ENCODE measurements at places on chromosomes 4 and X.

GRCh38 chr4:24190761-24191695 lies 301.2 kb upstream of the PPARGC1A start:
- DNase-seq, result no peak

DNA sequence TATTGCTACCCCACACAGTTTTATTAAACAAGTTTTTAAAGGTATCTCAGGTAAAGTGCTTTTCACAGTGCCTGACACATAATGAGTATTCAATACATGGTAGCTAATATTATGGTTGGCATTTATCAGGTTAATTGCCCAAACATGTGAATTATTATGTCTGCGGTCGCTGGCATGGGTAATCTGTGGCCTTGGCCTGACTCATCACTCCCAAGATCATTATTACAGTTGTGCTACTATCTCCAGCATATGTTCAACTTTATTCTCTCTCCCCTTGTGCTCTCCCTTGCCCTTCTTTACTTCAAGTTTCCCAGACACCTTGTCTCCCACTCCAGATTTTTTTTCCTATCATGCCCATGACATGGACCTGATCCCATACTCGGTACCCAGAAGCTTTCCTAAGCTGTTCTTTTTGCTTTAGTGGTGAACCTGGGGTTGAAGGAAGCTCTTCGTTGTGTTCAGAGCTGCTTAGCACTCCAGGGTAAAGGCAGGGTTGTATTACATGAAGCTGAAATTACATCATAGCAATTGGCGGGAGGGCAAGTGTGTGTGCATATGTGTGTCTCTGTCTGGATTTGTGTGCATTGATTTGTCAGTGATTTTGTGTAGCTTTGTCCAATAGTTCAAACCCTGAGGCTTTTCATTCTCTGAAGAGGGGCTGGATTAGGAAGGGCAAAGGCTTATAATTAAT lies 176.5 kb upstream of the NRK start:
- no peak for DNase-seq

GRCh38 chr4:82230306-82230705 lies 143.5 kb downstream of the HNRNPD start:
- no peak for DNase-seq

- no peak for DNase-seq
Measured at GRCh38 chr4:185892165-185892564, 80.2 kb upstream of the SORBS2 start.

All from activated T-helper 1 cell treated with anti-CD3 and anti-CD28 coated beads, Interleukin-12 subunit alpha, Interleukin-12 subunit beta, Interleukin-2, Interleukin-4 antibody, amounts not matched to agents 30 ng/mL and 10 ng/mL and 1 ng/mL, durations not matched to agents 14 hours and 24 hours and 36 hours (primary cell).